ENCODE measurements at places on chromosomes 12 and 14.

DNA sequence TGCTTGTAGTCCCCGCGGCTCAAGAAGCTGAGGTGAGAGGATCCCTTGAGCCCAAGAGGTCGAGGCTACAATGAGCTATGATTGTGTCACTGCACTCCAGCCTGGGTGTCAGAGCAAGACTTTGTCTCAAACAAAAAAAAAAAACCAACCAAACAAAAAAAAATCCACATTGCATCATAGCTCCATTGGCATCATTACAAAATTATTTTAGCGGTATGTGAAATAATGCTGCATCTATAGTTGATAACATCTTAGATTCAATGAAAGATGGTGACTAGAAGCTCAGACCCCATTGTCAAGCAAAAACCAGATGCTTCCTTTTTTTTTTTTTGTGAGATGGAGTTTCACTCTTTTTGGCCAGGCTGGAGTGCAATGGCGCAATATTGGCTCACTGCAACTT lies 14.8 kb upstream of the PTHLH start:
- no peak for DNase-seq

DNA sequence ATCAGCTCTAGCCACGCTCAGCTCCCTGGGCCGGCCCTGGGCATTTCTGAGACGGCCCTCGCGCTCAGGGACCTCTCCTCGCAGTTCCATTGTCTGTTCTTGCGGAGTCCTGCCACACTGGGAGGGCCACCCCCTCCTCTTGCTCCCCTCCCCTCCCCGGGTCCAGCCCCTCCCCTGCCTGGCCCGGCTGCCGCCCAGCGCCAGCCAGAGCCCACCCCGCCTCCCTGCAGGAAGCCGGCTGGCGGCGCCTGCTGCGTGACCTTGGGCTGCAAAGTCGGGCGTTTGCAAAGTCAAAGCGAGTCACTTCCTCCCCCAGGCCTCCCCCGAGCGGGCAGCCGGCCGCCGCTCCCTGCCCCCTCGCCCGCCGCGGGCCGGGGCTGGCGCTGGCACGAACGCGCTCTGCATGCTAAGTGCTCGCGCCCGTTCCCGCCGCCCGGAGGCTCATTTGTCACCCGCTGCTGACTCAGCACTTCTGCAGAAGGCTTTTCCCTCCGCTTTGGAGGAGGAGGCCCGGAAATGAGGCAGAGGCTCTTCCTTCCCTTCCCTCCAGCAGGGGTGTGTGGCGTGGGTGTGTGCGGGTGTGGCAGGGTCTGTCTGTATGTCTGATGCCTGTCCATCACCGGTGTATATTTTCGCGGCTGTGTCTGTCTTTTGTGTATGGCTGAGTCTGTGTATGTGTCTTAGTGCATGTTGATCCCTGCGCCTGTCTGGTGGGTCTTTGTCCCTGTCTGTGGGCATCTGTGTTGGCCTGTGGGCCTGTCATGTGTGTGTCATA lies 72.0 kb downstream of the IRF2BPL start:
- DNase-seq: peak; percentile 89

DNA sequence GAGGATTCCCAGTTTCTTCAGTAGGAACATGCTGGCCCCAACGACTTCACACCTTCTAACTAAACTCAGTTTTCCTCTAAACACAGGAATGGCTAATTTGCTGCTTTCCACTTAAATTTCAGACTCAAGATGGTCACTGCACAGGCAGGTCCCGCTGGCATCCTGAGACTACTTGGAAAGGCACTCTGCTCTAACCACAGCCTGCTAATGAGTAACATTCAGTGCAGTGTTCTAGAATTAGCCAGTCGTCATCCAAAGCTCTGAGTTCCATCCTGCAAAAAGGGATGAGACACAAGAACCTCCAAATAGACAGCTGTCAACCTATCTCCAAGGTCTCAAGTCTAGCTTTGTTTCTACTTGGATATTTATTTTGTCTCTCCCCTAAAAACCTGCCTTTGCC lies 6.0 kb downstream of the CCDC92 start:
- no peak for DNase-seq

GRCh38 chr12:122368361-122369073 lies 54.0 kb downstream of the CLIP1 start:
- no peak for DNase-seq

GRCh38 chr12:47899466-47899865 lies 5.3 kb downstream of the VDR start:
- no peak for DNase-seq

Data from NCI-H1092 (cell line).